ENCODE measurements at places on chromosomes 7 and 10.

- DNase-seq: peak; percentile 79
These were observed 424.2 kb upstream of the CNTNAP2 start for GRCh38 chr7:145692237-145692950.

DNA sequence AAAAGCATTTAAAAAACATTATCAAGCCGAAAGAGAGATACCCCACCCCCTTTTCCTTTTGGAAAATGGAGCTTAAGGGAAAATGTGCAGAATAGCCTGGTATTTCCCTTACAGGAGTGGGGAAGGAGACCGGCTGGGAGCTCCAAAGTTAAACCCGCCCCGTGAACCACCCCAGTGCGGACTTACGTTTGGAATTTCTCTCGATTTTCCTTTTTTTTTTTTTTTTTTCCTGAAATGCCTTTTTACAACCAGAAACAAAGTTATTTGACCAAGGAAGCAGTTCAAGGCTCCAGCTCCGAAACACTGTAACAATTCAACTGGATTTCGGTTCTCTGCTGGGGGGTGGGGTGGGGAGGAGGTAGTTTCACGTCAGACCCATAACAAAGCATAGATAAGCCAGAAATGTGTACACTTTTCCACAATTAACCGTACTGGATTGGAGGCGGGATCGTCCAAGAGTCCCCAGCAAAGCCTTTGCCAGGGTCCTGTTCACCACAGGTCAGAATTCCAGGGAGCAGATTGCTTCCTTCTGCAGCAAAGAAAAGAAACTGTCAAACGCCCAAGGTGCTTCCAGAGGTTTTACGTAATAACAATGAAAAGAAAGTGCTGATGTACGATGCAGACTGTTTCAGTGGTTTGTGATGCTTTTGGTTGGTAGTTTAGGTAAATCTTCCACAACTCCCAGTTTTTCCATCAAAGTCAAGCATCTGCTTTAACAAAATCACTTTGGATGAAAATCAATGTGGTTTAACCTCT, 6.7 kb downstream of the SKIDA1 start:
- no peak for DNase-seq

GRCh38 chr10:57706576-57707299, 561.0 kb downstream of the IPMK start:
- DNase-seq: no peak

DNA sequence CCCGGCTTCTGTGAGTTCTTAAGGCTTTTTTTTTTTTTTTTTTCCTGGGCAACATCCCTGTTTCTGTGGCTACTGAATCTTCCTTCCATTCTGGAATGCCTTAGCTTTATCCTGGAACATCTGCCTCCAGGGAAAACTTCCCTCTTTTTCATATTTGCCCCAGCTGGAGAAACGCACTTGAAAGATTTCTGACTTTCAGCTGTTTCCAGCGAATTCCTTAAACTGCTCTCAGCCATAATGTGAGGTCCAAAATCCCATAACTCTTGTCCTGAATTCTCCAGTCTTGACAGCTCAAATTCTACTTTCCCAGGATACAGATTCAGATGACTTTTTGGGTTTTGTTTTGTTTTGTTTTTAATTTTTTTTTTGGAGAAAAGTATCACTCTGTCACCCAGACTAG, 263.6 kb upstream of the AUTS2 start:
- DNase-seq: no peak

- DNase-seq: no peak
These were observed 24.9 kb downstream of the TCAF1 start for GRCh38 chr7:143877098-143877497.

- no peak for DNase-seq
These were observed 925.1 kb downstream of the LRMDA start for GRCh38 chr10:76356557-76356956.
